ENCODE measurements at places on chromosomes 11 and 22. TPM values are rescaled to one million over a fixed set of nuclear protein-coding genes. Genes with fewer than 3 reads are reported as not detected.

- no peak for DNase-seq
Observed at GRCh38 chr11:3183523-3183922, 18.4 kb upstream of the OSBPL5 start.

GRCh38 chr11:129436573-129436972 lies 60.9 kb downstream of the BARX2 start:
- no peak for DNase-seq

GRCh38 chr11:12127206-12127898 lies 17.0 kb downstream of the MICAL2 start:
- no peak for DNase-seq

DNA sequence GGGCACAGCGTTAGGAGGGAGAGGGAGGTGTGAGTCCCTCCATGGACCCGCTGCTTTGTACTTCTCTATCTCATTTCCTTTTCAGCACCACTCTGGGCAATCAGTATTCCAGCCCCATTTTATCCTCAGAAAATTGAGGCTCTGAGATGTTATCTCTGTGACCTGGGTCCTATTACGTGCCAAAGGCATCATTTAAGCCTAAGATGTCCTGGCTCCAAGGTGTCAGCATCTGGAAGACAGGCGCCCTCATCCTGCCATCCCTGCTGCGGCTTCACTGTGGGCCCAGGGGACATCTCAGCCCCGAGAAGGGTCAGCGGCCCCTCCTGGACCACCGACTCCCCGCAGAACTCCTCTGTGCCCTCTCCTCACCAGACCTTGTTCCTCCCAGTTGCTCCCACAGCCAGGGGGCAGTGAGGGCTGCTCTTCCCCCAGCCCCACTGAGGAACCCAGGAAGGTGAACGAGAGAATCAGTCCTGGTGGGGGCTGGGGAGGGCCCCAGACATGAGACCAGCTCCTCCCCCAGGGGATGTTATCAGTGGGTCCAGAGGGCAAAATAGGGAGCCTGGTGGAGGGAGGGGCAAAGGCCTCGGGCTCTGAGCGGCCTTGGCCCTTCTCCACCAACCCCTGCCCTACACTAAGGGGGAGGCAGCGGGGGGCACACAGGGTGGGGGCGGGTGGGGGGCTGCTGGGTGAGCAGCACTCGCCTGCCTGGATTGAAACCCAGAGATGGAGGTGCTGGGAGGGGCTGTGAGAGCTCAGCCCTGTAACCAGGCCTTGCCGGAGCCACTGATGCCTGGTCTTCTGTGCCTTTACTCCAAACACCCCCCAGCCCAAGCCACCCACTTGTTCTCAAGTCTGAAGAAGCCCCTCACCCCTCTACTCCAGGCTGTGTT lies 829 bp upstream of the APOC3 start:
- DNase-seq = no peak

DNA sequence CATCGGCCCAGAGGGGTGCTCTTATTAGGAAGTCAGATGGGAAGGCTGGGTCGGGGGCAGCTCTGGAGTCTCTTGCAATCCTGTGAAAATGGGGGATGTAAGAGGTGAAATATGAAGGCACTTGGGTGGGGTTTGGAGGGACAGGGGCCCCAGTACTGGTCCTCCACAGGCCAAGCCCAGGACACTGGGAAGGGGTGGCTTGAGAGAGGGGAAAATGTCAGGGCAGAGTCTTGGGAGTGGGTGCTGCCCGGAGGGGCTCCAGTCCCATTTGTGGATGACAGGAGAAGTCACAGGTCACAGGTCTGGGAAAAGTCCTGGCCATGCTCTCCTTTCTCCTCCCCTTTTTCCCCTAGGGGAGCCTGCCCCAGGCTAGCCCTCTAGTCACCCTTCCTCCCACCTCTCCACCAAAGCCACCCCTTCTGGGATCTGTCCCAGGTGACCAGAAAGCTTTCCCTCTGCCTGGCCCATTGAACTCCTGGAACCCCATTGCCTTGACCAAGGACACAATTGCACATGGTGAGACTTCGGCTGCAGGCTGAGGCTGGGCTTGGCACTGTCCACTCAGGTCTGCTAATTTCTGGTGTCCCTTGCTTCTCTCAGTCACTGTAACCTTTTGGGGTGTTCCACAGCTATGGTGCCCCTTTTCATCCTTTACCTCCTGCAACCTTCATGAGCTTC lies 1465.0 kb downstream of the TBC1D22A start:
- DNase-seq = no peak

Gene SGSM1
- 3.2 TPM for total RNA-seq

Gene C22orf42
- not detected for total RNA-seq
